ENCODE measurements at places on chromosomes 6 and 20.
A peak's percentile ranks its signal among the peaks of the same experiment; 100 is the strongest.

DNA sequence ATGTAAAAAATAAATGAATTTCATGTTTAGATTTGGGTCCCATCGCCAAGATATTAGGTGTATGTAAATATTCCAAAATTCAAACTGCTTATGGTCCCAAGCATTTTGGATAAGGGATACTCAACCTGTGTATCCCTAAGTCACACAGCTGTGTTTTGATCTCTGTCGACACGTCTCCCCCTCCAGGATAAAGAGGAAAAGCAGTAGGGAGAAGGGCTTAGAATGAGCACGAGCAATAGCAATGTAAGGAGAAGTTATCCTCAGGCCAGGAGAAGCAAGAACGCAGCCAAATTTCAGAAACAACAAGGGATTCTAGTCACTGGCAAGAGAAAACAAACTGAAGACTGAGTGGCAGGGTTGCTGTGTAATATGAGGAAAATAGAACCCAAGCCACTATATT lies 181.2 kb downstream of the AIG1 start:
- no peak for DNase-seq

DNA sequence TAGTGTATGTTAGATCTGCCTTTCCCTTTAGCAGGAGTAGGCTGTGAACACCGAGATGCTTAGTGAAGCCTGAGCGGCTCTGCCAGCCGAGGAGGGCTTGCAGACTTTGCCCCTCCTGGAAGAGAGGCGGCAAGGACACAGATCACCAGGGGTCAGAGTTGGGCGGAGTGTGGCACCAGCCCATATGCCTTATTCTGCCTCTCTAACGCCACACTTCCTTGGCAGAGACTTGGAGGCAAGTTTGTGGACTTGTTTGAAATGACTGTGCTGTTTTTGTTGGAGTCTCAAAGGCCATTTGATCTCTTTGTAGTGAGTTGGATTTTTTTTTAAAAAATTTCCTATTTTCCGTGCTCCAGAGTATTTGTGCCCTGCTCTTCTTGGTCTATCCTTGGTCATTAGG lies 44.5 kb upstream of the CLDN20 start:
- no peak for DNase-seq

- no peak for DNase-seq
These were observed 16.7 kb upstream of the B3GAT2 start for GRCh38 chr6:70973604-70974003.

GRCh38 chr20:49096203-49096730 lies 50.2 kb downstream of the CSE1L start:
- peak; percentile 43 for DNase-seq

DNA sequence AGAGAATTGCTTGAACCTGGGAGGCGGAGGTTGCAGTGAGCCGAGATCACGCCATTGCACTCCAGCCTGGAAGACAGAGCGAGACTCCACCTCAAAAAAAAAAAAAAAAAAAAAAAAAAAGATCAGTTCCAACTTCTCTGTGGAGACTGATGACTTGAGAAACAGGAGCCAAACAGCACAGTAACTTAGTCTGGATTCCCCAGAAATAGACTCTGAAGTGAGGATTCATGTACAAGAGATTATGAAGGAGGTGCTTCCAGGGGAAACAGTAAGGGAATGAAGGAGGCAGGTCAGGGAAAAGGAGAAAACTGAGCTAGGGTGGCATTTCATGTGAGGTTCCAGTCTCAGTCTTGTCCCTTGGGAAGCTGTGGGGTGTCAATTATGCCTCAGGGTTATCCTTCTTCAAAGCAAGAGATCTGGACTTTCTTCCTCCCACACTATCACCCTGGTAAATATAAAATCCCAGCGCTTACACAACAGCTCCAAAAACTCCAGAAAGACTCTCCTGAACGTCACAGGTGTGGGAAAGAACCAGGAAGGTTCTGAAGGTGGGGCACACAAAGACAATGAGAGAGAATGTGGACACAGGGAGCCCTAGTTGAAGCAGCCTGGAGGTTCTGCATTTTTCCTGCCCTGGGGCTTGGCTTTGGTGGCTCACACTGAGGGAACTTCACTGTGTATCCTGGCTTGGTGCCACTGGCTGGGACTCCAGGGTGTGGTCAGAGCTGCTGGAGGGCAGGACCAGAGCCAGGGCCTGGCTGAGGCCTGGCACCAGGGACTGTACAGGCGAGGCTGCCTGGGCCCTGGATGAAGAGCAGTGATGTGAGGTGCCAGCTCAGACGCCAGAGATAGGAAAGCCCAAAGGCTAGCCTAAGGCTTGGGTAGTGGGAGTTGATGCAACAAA lies 46.8 kb downstream of the PCNA start:
- no peak for DNase-seq

DNA sequence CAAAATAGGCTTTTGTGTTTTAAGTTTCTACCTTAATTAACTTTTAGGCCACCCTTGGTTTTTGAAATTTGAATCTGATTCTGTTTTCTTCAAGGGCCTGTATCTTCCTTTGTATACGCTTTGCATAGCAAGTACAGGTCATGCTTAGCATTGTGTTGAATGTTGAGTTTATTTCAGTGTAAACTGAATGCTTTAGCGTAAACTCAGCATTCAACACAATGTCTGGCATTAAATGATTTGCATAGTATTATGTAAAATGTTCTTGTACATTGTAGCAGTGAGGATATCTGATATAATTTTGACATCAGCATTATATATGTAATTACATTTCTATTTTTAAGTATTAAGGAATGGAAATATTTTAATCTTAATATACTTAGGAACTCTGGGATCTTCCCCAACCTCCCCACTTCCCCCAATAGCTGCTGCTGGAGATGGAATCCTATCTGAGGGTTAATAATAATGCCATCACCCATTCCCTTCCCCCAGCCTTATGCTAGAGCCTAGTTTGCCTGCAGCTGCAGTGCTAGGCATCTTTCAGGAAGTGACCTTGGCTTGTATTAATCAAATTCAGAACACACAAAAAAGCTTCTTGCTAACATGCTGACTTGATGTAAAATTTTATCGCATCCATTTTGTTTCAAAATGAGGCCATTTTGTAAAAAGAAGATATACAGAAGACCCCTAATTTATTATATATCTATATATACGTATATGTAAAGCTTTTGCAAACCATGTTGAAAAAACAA lies 73.1 kb downstream of the NCOA3 start:
- DNase-seq: no peak

GRCh38 chr6:148068437-148069061 lies 274.1 kb upstream of the SASH1 start:
- no peak for DNase-seq

GRCh38 chr20:1171461-1172093 lies 13.2 kb downstream of the TMEM74B start:
- DNase-seq: peak; percentile 75

DNA sequence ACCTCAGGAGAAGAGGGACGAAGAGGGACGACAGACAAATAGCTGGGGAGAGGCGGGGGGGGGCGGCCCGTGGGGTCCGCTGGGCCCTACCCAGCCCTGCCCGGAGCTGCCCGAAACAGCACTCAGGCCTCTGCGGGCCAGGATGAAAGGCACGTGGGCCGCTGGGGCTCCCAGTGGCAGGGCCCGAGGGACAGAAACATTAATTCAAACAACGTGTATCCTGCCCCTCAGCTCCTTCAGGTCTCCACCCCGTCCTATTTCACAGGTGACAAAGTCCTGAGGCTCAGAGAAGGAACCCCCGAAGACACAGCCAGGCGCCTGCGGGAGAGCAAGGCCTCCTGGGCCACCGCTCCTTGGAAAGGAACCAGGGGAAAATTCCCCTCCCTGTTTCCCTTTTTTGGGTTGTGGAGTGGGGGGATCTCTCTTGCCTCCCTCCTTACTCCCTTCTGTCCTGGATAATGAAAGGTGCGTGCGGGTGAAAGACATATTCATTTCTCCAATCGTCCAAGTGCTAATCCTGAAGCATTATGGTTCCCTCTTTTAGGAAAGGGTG lies 93.3 kb downstream of the RNASET2 start:
- peak; percentile 51 for DNase-seq

- no peak for DNase-seq
These were observed 285.4 kb downstream of the CDH4 start for GRCh38 chr20:61537239-61538182.

GRCh38 chr6:19551611-19552010 lies 285.6 kb upstream of the ID4 start:
- DNase-seq: no peak

- no peak for DNase-seq
These were observed 87.1 kb upstream of the GJE1 start for GRCh38 chr6:142045380-142046278.

GRCh38 chr6:160337991-160338390 lies 10.2 kb upstream of the SLC22A3 start:
- no peak for DNase-seq

GRCh38 chr6:72322771-72323170 lies 299.1 kb upstream of the KCNQ5 start:
- no peak for DNase-seq

- no peak for DNase-seq
These were observed 147.1 kb upstream of the MARCKS start for GRCh38 chr6:113709936-113710509.

DNA sequence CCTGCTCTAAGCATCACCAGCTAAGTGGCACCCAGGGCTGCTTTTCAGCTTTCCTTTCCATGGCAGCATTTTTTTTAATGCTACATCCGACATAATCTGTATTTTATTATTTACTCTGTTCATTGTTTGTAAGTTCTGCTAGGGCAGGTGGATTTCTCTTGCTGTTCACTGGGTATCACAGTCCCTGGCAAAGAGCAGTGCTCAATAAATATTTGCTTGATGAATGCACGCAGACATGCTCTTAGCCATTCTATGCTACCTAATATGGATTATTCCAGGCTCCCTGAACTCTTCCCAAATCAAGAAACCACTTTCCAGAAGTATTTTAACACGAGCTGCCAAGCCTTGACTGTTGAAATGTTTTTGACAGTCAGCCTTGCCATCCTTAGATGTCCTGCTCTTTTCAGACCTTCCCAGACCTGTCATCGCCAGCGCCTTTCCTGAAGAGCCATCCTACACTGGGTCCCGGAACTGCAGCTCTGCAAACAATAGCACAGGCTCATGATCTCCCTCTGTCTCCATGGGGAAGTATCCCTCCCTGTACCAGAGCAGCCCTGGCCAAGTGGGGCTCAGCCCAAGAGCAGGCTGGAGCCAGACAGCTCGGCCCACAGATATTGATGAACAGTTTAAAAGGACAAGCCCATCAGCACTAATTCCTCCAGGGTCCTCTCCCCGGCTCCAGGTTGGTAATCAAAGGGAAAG lies 136.5 kb upstream of the CDH4 start:
- no peak for DNase-seq

GRCh38 chr6:117448732-117449485 lies 23.2 kb upstream of the ROS1 start:
- no peak for DNase-seq

- no peak for DNase-seq
These were observed 365.9 kb downstream of the TAF4 start for GRCh38 chr20:61699495-61700374.

- DNase-seq: no peak
These were observed 125.0 kb upstream of the BACH2 start for GRCh38 chr6:90421666-90422065.

- DNase-seq: no peak
These were observed 4.5 kb upstream of the SLC22A1 start for GRCh38 chr6:160117137-160117536.

GRCh38 chr6:143579703-143580102 lies 68.2 kb upstream of the FUCA2 start:
- no peak for DNase-seq

GRCh38 chr6:130787726-130788500 lies 39.3 kb upstream of the SMLR1 start:
- no peak for DNase-seq

DNA sequence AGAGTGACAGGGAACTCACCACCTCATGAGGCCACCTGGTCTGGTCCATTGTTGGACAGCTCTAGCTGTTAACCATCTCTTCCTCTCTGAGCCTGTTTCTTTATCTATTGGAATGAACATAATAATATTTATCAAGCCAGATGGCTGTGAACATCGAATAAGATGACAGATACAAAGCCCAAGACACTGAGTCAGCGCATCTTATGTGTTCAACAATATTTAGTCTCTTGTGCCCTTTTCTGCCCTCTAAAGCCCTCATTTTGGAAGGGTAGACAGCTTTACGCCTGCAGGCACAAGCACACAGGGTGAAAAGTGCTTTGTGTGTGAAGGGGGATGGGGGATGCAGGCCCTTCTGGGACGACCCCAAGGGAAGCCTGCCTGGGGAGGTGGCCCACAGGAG lies 164.0 kb downstream of the GRM4 start:
- no peak for DNase-seq

DNA sequence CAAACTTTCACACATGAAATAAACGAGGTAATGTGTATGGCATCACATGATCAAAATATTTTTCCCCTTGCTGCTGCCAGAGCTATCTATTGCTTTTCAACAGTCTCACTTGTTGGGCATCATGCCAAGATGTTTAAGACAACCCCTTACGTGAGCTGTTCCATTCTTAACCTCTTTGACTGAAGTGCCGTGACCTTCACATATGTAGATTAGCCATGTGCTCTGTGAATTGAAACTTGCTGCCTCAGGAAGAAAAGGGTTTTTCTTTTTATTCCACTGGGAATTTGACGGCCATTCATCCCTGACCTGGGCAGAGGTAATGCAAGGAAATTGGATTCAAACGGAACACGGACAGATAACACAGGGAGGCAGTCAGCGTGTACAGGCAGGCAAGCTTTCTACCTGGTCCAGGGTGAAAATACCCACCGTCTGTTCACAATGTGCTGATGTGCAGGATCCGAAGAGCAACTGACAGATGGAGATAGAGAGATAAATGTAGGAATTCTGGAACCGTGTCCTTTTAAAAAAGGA lies 14.2 kb downstream of the ARID1B start:
- no peak for DNase-seq

DNA sequence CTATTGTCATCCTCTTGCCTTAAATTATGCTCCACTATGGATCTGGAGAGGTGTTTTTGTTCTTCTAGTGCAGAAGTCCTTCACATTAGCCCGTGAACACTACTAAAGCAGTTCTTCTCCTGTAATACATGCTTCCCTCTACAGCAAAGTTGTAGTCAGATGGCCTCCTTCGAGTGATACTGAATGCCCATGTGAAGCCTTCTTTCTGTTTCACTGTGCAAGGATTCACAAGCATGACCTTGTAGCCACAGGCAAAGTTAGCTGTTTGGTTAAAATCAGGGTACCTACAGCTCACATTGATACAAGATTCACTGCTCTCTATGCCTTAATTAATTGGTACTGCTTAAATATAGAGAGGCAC lies 47.6 kb downstream of the ARHGAP18 start:
- DNase-seq: peak; percentile 45

DNA sequence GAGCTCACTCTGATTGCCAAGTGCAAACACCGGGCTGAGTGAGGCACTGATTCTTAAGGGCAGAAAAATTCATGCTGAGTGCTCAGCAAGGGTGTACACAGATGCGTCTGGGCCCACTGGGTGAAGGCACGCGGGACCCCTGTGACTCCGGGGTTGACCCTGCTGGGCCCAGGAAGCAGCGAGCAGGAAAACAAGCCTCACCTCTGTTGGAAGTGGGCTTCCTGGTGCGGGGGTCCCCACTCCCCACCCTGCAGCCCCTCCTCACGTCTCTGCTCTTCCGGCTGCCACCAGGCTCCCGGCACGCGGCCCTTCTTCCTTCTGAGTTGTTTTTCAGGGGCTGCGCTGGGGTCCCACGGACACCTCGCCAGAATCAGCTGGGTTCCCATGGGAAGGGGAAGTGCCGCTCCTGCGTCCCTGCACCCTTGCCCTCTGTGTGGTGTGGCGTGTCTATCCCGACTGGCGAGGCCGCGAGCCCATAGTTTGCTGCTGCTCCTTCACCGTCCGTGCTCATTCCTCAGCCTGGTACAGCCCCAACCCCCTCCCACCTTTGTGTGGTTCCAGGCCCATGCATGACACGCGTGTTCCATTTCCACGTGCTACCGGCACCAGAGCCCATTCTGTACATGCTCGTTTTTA lies 80.6 kb upstream of the BHLHE23 start:
- DNase-seq: no peak

- DNase-seq: no peak
These were observed 86.5 kb downstream of the TMEM200A start for GRCh38 chr6:130452336-130452735.

Data from activated CD4-positive, alpha-beta T cell treated with anti-CD3 and anti-CD28 coated beads, Interleukin-2, amount 10 ng/mL, durations not matched to agents 24 days and 14 days (primary cell).